ENCODE measurements at places on chromosomes 11 and 22. TPM values are rescaled to one million over a fixed set of nuclear protein-coding genes. Genes with fewer than 3 reads are reported as not detected.

KCNQ1 gene
- 15.0 TPM for total RNA-seq

MFRP gene
- not detected for total RNA-seq

CAPRIN1 gene
- total RNA-seq: 200 TPM

SERHL2 gene
- 0.81 TPM for total RNA-seq

TMEM191B gene
- 1.3 TPM for total RNA-seq

GRCh38 chr11:74332291-74332690 is 20.9 kb upstream of the P4HA3 start:
- DNase-seq: no peak

GRCh38 chr22:30481711-30482110 is 9.9 kb upstream of the SEC14L3 start:
- DNase-seq: no peak

- no peak for DNase-seq
Measured at GRCh38 chr11:21622995-21623394, 569.9 kb upstream of the ANO5 start.

- DNase-seq: peak; percentile 80
Measured at GRCh38 chr11:47177229-47177845, 658 bp upstream of the ARFGAP2 start.

- no peak for DNase-seq
Measured at GRCh38 chr22:32476281-32477195, 1.9 kb downstream of the FBXO7 start.

- DNase-seq: no peak
Measured at GRCh38 chr11:83852775-83853442, 566.7 kb upstream of the CCDC90B start.

- DNase-seq: no peak
Measured at GRCh38 chr22:40407021-40407761, 36.8 kb downstream of the SGSM3 start.

- DNase-seq: no peak
Measured at GRCh38 chr11:77876045-77876444, 55.1 kb downstream of the AAMDC start.

DNA sequence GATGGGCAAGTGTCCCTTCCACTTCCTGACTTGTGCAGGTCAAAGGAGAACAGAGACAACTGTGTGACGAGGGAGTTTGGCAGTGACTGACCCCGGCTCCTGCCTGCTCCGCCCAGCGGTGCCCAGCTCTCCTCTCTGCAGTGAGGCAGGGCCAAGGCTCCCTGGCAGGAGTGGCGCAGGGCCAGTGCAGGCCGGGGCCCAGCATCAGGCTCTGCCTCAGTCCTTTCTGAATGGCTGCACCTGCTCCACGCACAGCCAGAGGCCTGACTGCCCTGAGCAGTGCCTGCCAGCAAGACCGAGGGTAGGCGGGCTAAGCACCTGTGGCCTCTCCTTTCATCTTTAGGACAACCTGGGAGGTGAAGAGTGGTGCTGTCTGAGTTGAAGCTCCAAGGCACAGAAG is 54.2 kb downstream of the WT1 start:
- DNase-seq: no peak

DNA sequence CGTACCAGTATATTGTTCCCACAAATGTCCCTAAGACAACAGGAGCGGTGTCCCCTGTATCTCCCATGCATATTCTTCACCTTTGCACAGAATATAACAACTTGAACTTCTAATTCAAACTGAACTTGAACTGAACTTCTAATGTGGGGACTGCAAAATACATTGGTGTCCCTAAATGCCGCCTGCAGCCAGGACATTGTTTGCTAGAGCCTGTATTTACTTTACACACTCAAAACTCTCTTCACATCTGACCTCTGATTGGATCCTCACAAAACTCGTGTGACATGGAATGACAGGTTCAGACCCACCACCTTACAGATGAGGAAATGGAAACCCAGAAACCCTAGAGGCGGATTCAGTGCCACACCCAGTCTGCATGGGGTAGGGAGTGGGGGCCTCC is 6.4 kb downstream of the CPT1A start:
- DNase-seq: no peak

GRCh38 chr11:32960553-32961164 is 55.0 kb upstream of the DEPDC7 start:
- DNase-seq: no peak
